ENCODE measurements at places on chromosomes 7 and 10. TPM values are rescaled to one million over a fixed set of nuclear protein-coding genes. Genes with fewer than 3 reads are reported as not detected.
A peak's percentile ranks its signal among the peaks of the same experiment; 100 is the strongest.

The PNLIP gene
- polyA plus RNA-seq: not detected

The AKR1D1 gene
- not detected for polyA plus RNA-seq

DNA sequence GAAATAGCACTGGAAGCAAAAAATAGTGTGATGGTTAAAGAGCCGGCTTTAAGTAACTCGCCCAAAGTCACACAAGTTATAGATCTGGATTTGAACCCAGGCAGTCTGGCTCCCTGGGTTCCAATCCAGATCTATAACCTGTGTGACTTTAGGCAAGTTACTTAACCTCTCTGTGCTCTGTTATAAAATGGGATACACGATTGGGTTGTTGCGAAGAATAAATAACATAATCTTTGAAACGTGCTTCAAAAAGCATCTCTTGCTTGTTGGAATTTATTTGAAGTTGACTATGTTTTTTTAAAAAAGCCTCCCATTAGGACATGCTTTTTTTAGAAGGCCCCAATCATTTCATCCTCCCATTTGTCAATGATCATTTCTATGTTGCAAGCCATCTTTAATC lies 3.5 kb upstream of the LCOR start:
- no peak for DNase-seq

DNA sequence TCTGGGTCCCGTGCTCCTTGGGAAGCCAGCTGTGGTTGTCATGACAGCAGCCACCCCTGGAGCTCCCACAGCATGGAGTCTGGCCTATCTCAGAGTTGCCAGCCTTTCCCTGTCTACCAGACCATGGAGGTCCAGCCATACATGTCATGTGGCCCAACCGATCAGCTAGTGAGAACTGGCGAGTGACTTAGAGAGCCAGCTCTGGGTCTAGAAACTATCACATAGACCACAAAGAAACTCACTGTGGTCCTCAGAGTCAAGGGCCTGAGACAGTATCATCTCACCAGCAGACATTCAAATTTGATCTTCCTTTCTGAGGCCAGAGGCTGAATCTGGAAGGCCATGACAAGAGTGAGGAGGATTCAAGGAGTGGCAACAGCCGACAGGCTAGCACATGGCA lies 223.3 kb upstream of the GPR26 start:
- DNase-seq: no peak

GRCh38 chr10:33052263-33052875 lies 94.3 kb upstream of the ITGB1 start:
- no peak for DNase-seq

GRCh38 chr7:120033114-120033513 lies 239.9 kb upstream of the KCND2 start:
- DNase-seq: no peak

- no peak for DNase-seq
These were observed 67.9 kb downstream of the ZNF680 start for GRCh38 chr7:64494912-64495461.

DNA sequence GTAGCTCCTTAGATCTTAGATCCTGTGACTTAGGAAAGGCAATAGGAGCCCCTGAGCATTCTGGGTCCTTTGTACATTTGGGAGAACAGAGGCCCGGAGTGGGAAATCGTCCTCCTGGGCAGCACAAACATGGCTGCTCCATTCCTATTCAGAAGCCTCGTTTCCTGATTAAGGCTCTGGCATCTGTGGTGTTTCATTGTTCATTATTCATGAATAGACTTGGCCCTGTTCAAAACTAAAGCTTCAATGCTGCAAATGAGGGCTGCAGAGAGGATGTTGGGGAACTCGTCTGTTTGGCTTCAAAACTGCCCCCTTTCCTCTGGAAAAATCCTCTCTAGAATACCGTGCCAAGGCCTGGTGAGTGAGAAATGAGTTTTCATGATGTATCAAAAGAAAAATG lies 3.4 kb upstream of the HTRA1 start:
- DNase-seq: no peak

GRCh38 chr10:47078393-47079203 lies 167.4 kb downstream of the PTPN20 start:
- DNase-seq: no peak

GRCh38 chr10:15844517-15844916 lies 15.8 kb downstream of the MINDY3 start:
- DNase-seq: no peak

DNA sequence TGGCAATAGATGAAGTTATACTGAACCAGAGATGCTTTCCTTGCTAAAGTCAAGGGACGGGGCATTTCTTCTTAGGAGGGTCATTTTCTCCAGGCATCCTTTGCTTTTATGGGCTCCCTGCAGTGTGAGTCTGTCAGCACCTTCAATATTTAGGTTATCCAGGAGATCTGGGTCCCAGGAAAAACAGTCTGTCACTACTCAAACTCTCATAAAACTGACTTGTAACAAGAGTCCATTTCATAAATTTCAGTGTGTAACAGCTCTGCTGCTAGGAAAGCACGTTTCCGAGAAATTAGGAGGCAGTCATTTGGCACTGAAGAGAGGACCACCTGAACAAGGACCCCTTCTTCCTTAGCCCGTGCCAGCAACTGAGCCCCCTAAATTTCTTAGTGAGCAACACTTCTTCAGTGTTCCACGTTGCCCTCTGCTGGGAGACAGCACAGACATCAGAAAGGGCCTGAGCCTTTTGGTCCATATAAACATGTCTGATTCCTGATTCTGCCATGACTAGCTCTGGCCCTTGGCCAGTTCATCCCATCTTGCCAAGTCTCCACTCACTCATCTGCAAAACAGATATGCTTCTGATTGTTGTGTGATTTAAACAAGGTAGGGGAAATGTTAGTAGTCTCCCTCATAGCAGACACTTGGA lies 7.2 kb downstream of the GCC1 start:
- no peak for DNase-seq

DNA sequence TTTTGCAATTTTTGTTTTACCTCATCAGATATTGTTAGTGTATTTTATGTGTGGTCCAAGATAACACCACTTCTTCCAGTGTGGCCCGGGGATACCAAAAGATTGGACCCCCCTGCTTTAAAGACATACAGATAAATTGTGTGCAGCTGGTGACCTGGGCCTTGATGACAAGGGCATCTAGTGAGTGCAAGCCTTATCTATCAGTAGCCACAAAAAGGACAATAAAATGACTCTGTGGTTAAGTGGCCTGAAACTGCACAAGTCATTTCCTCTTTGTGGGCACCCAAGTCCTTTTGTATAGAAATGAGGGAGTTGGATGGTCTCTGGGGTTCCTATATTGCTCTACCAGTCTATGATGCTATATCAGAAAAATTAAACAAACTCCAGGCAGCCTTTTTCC lies 98.1 kb downstream of the PARD3 start:
- no peak for DNase-seq

The SYT15 gene
- 2.8 TPM for polyA plus RNA-seq

DNA sequence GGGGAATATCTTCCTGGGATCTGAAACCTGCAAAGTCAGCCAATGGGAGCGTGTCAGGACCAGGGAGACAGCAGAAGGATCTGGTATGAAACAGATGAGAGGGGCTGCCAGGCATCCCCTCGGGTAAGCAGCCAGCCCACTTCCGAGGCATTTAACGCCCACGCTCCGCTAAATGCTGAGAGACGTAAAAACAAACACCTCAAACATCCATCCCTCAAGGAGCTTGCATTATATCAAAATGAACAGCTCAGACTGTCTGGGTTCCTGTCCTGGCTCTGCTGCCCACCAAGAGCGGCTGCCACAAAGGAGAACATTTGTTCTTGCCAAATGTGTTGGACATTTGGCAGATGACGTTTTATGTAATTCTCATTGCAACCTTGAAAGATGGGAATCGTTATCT lies 7.0 kb upstream of the SERPINE1 start:
- DNase-seq: no peak

GRCh38 chr10:102583435-102584417 lies 60.6 kb upstream of the TRIM8 start:
- peak; percentile 87 for DNase-seq

GRCh38 chr7:135617781-135618180 lies 44.5 kb upstream of the STMP1 start:
- DNase-seq: no peak

The CALHM1 gene
- polyA plus RNA-seq: not detected

DNA sequence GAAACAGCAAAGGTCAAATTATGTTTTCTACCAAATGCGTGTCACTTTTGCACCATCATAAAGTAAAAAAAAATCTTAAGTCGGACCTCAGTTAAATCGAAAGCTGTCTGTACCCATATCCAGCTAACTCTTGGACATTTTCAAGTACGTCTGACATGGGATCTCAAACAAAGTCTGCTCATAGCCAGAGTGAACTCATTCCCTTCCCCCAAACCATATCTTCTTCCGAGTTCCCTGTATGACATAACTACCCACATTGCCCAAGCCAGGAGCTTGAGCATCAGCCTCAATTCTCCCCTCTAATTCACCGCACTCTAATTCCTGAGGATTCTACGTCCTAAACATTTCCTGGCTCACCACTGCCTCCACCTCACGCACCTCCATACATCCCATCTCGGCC lies 44.8 kb upstream of the TARP start:
- no peak for DNase-seq

- DNase-seq: no peak
These were observed 139.1 kb downstream of the TCERG1L start for GRCh38 chr10:131172433-131172832.

GRCh38 chr7:131365838-131366237 lies 38.2 kb downstream of the MKLN1 start:
- no peak for DNase-seq

GRCh38 chr7:94325122-94325475 lies 69.6 kb upstream of the COL1A2 start:
- no peak for DNase-seq

DNA sequence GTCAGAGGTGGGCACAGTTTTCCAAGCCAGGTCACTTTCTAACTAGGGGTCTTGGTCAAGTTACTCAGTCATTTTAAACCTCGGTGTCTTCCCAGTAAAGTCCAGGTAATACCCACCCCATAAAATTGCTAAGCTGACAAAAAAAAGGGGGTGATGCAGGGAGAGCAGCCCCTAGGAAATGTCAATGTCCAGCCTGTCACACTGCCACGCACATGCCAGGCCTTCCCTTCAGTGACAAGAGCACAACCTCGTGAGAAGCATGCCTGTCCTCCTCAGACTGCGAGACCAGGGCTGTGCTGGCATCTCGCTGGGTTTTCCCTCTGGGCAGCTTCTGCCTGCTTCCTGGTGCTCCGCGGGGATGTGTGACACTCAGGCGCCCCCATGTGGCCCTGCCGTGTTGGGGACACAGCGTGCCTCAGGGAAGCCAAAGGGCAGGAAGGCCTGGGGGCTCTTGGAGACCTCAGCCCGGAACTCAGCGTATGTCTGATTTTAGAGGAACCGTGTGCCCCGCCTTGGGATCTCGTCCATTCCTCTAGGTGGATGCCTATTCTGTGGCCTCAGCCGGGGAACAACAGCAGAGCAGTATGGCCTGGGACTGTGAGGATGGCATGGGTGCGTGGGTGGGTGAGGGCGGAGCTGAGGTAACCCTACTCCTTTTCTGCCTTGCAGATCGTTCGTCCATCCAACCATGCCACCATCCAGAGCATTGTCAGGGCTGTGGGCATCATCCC lies 10.2 kb upstream of the GDF2 start:
- DNase-seq: peak; percentile 76

The RBM20 gene
- 2.0 TPM for polyA plus RNA-seq

DNA sequence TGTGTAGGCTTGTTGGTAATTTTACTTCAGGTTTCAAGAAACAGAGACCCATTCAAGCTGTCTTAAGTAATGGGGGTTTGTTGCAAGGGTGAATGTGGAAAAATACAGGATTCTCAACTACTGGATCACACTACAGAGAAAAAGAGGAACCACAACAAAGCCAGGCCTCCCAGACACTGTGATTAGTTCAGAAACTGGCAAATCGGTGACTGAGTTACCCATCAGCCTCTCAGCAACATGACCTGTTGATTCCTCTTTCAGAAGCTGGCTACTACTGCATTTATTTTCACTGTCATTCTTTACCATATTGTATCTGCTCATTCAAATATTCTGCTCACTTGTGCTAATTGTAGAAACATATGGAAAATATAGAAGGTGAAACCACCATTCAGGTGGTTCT lies 16.0 kb downstream of the CCDC71L start:
- no peak for DNase-seq

The SRRM3 gene
- polyA plus RNA-seq: 5.7 TPM

DNA sequence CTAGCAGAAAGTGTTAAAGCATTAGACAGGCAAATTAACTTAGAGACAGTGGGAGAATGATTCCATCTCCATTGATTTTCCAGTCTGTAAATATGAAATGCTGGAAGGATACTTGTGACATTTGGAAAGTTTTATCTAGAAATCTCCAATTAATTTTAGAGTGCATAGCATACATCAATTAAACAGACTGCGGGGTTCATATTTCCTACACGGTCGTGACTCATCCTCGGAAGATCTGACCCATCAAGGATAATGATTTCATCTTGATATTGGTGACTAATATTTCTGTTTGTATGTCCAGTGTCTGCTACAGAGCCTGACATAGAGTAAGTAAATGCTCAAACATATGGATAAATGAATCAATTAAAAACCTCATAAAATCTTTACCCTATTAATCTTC lies 474.9 kb downstream of the KCNMA1 start:
- DNase-seq: no peak

The MLXIPL gene
- 1.8 TPM for polyA plus RNA-seq

The AGMO gene
- 2.6 TPM for polyA plus RNA-seq

DNA sequence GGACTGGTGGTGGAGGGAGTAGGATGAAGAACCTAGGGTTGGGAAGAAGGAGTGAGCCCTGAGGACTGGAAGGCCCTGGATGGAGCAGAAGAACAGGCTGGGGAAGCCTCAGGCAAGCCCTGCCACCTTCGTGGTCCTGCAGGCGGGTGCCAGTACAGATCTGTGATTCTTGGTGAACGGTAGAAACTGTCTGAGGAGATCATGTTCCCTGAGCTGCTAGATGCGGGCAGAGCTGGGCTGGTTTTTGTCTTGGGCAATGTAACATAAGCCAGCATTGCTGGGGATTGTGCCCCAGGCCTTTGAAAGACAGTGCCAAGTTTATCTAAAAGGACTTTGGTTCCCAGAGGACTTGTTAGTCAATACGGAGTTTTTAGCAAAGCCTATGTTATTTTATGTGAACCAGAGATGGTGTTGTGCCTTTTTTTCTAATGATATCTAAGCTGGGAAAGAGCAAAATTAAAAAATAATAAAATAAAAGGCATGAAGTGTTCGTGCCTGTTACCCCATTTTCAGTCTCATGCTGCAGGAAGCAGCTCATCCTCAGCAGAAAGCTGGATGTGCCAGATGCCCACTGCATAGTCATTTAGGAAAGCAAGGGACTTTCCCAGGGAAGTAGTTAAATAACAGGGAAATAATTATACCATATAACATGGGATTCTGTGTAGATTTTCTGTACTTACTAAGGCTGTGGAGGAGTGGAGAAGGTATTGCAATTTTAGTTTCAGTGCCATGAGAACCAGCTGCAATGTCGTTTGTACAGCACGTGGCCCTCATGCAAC lies 24.4 kb upstream of the FIGNL1 start:
- no peak for DNase-seq

Measured in A549 (cell line).